ENCODE measurements at places on chromosomes 13 and 19.

DNA sequence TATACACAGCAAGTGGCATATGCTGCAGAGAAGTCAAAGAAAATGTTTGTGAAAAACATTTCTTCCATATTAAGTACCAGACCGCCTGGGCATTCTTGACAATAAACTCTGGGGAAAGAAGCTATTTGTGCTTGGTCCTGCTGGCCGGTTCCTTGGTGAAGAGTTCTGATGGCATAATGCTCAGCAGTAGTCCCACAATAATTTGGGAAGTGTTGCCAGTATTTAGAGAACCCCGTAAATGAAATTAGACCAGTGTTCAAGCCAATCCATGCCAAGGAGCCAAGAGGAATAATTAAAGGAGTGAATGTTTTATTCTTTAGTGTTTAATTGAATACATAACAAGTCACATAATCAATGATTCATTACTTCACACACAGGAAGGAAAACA is 6.3 kb downstream of the KCTD12 start:
- no peak for DNase-seq

- no peak for DNase-seq
Observed at GRCh38 chr19:15280048-15280725, 47.9 kb upstream of the EPHX3 start.

DNA sequence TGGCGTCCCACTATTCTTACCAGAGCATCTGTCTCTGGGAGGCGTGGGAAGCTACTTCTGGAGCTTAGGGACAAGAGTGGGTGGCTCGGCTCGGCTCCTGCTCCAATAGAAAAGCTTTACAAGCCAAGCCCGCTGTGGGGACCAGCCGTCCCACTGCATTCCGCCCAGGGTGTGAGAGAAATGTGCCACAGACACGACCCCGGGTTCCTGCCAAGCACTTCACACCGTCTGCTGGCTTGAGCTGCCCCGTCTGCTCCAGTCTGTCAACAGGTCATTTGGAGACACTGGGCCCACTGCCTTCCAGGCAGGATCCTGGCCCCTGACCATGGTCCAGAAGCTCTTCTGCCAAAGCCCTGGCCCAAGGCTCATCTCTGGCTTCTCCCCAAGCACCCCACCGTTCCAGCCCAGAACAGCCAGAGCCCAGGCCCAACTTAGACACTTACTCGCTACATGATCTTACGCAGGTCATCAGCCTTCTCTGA is 6.5 kb upstream of the FKRP start:
- DNase-seq: no peak

DNA sequence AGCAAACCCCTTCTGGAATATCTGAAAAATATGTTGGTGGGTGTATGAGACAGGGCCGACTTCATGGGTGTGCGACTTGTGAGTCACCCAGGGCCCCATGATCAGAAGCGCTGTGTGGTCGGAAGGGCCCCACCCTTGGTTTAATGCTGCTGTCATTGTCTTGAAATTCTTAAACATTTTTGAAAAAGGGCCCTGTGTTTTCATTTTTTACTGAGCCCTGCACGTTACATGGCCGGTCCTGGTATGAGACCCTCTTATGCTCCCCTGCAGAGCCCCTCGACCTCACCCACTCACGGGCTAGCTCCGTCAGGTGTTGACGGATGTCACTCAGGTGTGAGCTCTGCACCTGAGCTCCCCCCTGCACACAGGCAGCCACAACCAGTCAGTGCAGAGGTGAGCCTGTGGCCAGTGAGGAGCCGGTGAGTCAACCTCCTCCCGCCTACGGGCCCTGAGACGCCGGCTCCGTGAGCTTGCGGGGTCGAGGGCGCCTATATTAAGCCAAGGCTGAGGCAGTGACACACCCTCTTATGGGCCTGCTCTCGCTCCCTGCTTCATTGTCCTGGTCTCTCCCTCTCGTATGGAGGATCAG is 27.7 kb downstream of the GADD45B start:
- peak; percentile 83 for DNase-seq

DNA sequence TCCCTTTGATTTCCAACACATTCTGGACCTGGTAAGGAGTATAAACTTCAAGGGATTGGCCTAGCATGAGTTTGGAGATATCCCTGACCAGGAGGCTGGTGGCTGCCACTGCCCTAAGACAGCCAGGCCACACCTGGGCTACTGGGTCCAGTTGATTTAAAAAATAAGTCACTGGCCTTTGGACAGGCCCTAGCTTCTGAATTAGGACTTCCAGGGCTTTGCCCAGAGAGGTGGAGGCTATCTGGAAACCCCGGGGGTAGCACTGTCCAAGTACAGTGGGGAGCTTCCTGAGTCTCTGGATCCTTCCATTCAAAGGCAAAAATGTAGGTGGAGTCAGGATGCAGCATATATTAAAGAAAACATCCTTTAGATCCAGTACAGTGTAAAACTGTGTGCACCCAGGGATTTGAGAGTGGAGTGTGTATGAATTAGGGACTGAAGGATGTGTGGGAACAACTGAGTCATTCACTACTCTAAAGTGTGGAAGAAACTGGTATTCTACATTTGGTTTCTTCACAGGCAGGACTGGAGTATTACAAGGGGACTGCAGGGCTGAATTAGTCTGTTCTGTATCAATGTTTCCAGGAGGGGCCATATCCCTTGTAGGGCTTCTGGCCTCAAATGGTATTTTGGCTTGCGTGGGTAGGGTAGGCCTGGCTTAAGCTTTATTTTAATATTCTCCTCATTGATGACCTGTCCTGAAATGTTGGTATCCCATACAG is 14.8 kb upstream of the FCGBP start:
- no peak for DNase-seq

DNA sequence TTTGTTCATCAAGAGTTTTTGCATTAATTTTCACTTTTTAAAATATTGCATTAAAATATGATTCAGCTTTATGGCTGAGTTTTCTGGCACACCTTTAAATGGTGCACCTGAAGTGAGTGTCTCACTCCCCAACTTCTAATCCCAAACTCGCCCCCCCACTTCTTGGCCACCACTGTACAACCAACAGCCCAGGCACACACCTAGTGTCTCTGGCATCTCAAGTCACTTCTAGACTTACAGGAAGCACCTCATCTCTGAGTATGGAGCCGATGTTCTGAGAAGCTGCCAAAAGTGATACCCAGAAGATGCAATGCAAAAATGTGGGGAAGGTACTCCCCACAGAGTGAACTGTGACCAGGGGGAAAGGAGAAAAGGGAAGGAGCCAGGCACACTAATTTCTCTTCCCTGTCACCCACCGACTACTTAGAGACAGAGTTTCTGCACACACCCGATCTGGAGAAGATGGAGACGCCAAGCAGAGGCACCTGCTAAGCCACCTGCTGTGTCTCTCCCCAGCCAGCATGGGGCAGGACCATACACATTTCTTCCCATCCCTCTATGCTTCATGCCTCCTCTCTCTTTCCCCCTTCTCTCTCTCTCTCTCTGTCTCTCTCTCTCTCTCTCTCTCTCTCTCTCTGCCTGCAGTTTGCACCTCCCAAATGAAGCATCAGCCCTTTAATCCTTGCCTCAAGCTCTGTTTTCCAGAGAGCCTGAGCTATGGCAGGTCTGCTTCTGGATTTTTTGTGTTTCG is 155.3 kb upstream of the ZNF507 start:
- no peak for DNase-seq

DNA sequence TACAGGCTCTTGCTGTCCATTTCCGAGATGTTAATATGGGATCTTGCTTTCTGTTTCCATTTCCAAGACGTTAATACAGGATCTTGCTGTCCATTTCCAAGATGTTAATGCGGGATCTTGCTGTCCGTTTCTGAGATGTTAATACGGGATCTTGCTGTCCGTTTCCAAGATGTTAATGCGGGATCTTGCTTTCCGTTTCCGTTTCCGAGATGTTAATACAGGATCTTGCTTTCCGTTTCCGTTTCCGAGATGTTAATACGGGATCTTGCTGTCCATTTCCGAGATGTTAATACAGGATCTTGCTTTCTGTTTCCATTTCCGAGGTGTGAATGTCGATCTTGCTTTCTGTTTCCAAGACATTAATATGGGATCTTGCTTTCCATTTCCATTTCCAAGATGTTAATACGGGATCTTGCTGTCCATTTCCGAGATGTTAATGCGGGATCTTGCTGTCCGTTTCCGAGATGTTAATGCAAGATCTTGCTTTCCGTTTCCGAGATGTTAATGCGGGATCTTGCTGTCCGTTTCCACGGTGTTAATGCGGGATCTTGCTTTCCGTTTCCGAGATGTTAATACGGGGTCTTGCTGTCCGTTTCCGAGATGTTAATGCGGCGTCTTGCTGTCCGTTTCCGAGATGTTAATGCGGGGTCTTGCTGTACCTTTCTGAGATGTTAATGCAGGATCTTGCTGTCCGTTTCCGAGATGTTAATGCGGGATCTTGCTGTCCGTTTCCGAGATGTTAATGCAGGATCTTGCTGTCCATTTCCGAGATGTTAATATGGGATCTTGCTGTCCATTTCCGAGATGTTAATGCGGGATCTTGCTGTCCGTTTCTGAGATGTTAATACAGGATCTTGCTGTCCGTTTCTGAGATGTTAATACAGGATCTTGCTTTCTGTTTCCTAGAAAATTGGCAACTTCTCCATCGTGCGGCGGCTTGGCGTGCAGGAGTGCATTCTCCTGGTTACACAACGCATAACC is 38.3 kb downstream of the PEX11G start:
- no peak for DNase-seq

DNA sequence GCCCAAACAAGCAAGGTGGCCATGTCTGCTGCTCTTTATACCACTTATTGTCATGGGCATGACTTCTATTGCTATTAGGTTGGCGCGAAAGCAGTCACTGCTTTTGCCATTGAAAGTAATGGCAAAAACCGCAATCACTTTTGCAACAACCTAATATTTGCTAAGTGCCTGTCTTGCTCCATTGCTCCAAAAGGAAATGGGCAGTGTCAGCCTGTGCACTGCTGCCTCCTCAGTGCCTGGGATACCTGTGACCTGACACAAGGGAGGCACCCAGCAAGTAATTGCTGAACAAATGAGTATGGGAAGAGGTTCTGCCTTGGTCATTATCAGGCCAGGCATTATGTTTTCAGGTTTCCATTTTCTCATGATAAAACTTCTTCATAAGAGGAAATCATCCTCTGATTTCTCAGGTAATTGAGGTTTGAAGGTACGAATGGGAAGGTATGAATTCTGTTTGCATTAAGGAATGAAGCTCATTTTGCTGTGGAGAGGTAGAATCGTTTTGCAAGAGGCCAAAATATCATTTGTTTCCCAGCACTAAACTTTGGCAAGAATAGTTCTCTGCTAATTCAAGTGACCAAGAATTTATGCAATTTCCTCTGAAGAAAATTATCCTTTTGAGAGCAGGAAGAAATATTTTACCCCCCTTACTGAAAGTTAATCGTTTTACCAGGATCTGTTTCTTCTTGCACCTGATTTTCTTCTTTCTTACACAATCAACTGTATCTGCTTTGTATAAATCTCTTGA is 128.4 kb upstream of the SPRY2 start:
- no peak for DNase-seq

- DNase-seq: no peak
Observed at GRCh38 chr13:75725736-75726135, 89.6 kb downstream of the LMO7 start.

DNA sequence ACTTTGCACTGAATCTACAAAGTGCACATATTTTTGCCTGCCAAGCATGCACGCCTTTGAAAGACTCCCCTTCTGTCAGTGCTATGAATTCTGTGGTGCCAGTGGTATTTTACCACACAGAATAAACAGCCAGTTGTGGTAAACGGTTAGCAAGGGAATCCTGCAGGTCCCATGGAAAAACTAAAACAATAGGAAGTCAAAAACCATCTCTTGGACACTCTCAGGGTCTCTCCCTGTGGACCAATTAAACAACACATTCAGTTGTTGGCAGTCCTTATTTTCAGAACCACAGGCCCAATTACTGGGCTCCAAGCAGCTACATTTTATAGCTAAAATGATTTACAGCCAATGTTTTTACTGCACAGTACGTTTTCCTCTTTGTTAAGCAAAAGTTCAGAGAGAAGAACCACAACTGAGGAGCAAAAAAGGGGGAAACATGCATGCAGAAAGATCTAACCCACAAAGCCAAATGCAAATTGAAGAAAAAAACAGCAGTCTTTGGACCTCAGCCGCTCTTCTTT is 116.9 kb downstream of the KCTD12 start:
- no peak for DNase-seq

- DNase-seq: no peak
Observed at GRCh38 chr13:75325711-75326110, 156.3 kb downstream of the TBC1D4 start.

- DNase-seq: peak; percentile 97
Observed at GRCh38 chr19:18294467-18294864, 13.0 kb upstream of the JUND start.

DNA sequence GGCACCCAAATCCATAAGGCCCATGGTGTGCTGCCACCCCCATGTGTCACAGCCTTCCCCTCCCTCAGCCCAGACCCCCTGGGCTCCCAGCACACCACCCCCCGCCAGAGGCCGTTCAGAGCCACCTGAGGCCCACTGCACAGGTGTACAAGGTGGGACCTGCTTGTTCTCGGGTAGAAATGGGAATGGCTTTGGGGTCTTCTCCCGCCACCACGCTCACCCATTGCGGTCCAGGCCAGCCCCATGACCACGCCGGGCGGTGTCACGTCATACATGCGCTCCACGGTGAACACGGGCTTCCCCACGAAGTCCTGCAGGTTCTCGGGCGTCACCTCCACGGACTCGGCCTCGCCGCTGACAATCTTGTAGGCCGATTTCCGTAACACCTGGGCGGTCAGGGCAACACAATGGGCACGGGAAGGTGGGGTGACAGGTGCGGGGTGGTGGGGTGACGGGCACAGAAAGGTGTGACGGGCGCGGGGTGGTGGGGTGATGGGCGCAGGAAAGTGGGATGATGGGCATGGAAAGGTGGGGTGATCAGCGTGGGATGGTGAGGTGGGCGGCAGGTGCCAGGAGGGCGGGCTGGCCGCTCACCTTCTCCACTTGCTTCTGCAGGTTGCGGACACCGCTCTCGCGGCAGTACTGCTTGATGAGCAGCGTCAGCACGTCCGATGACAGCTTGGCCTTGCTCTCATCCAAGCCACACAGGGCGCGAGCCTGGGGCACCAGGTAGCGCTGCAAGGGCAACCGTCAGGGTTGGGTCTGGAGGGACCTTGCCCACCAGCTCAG is 4.3 kb downstream of the RPL36 start:
- no peak for DNase-seq

GRCh38 chr13:100363285-100363711 is 225.3 kb downstream of the GGACT start:
- DNase-seq: no peak

GRCh38 chr13:29817604-29818378 is 32.6 kb downstream of the UBL3 start:
- DNase-seq: no peak

DNA sequence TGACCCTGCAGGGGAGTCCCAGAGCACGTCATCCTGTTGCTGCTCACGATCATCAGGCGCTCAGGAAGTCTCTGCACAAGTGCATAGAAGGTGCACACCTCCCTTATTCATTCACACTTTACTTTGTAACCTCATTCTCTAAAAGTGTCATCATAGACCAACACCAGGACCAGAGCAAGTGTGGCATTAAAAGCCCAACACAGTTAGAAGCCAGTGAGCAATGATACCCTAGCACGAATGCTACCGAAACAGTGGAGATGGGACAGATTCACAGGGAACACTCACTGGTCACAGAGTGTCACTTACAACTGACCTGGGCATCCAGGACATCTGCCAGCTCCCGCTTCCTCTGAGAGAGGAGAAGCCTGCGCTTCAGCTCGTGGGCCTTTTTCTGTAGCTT is 17.0 kb downstream of the HAUS8 start:
- DNase-seq: no peak
